Stromal cell of bone marrow (primary cell): ENCODE measurements at places on chromosomes 2 and 18.

DNA sequence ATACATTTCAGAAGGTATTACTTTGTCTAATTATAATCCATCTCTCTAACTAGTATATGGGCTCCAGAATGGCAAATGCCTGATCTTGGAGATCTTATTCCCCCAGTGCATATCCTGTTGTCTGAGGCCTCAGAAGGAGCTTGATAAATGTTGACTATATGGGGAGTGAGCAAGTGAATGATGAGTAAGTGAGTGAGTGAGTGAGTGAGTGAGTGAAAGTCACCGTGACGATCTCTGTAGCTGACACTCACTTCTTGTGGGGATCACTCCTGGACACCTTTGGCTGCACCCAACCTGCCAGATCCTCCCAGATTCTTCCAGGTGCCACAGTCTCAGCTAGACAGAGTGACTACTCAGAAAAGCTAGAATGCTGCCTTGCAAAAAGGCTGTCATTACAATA is 2.8 kb downstream of the XDH start:
- DNase-seq: no peak

DNA sequence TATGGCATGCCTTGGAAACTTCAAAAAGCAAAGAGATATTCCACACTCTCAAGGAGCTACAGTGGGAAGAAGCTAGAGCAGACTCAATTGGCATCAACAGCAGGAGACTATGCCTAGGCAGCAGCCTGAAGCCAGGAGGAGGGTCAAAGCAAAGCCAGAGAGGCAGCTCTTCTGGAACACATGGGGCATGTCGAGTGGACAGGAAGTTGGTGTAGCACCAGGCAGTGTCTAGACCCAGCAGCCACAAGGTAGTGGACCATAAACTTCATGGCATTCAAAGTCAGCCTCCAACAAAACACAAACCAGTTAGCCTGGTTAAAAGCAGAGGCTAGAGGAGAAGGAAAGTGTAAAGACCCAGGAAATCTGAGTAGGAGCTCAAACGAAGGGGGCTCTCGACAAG is 311.2 kb upstream of the PKDCC start:
- DNase-seq: no peak

DNA sequence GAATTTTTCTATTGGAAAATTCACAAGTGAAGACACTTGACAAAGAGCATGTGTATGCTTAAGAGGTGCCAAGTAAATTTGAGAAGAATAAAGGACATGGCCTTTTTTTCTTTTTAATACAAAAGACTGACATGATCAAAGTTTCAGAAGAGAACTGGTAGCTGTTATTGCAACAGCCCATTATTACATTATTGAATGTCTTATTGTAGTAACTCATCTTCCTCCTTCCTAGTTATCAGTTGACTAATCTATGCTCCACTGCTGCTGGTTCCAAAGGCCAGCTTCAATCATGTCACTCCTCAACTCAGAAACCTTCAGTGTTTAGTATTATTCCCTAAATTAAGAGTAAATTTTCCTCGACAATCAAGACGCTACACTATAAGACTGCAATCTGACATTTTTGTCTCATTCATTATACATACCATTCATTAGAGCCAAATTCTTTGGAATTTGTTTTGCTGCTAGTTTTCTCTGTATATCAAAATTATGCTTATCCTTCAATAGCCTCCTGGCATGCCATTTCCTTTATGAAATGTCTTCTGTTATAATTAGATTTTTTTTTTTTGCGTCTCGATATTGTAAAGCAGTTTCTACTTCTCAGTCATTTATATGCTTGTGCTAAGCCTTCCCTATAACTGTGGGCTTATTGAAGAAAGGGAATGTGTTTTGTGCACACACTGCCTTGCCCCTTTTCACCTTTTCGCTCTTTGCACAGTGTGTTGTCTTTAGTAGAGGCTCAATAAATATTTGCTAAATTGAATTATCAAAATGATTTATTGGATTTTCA is 27.9 kb downstream of the ITGA4 start:
- no peak for DNase-seq

GRCh38 chr18:42374961-42375360 is 419.9 kb downstream of the PIK3C3 start:
- no peak for DNase-seq

- no peak for DNase-seq
Observed at GRCh38 chr18:44979748-44980147, 299.1 kb downstream of the SETBP1 start.

DNA sequence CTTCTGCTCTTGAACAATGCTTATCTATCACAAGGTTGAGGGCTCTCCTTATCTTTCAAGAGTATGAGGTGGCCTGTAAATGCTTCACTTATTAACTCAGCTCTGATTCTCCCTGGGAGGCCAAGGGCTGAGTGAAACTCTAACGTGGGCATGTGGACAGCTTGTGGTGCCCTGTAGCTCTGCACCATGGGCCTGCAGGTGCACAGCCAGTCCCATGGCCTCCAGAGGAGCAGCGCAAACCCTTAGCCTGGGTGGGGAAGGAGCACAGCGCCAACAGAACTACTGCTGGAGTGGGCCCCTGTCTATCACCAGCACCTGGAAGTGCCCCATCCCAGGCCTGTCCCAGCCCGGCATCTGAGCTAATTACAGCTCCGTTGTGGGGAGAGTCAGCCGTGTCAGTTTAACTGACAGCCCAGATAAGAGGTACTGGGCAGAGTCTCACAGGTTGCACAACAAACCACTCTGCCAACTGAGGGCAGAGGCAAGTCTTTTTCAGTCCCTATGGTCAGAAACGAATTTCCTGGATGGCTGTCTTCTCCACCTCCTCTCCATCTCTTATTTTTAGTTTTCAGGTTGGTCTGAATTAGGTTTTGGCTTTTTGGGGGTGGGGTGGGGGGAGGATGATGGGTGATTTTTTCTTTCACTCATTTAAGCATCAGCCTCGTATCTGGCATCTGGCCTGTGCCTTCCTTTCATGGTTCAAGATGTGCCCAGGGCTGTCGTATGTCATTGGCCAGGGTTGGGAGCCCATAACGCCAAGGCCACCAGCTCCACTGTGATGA is 219.5 kb downstream of the BCL2 start:
- no peak for DNase-seq

GRCh38 chr2:217114117-217114516 is 254.3 kb upstream of the TNP1 start:
- no peak for DNase-seq

GRCh38 chr2:224584785-224585210 is 365 bp downstream of the CUL3 start:
- DNase-seq: no peak

- DNase-seq: no peak
Observed at GRCh38 chr18:54807303-54807702, 21.0 kb upstream of the RAB27B start.

DNA sequence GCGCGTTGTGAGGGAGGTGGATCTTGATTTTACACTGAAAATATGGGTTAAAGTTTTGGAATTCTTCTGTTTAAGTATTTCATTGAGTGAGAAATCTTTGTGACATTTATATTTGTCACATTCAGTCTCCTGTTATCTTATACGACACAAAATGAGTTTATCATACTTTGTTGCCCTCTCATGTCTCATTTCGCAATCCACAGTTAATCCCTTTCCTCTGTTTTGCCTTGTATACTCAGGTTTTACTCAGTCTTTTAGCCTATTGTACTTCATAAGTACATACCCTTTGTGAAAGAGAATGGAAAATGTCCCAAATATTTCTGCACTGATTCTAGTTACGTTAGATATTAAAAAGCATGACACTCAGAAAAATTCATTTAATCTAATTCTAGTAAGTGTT is 142.7 kb downstream of the ATP9B start:
- DNase-seq: no peak

DNA sequence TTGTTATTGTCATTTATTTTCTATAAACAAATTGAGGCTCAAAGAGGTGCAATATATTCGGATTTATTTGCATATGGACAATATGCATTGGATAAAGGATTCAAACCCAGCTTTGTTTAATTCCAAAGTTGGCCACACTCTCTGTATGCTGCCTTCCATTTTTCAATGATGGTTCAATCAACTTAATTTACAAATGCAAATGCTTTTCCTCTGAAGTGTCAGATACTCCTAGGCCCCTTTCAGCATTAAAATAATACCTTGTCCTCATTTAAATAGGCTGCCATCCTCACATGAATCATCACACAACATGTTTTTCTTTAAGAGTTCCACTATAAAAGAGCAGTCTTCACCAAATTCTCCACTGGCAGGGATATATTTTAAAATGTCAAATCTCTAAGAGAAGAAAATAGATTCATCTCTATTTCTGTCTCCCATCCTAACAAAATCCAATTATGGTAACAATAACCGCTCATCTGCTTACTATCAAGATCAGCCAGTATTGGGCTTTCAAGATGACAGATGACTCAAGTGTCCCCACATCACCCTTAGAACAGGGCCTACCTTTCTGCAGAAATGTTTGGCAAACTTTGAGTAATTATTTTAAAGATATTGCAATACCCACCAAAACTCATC is 114.8 kb downstream of the SCG2 start:
- DNase-seq: no peak
